ENCODE measurements at places on chromosomes 3 and 15.

GRCh38 chr3:119145128-119145499 is 851 bp upstream of the TEX55 start:
- no peak for DNase-seq

DNA sequence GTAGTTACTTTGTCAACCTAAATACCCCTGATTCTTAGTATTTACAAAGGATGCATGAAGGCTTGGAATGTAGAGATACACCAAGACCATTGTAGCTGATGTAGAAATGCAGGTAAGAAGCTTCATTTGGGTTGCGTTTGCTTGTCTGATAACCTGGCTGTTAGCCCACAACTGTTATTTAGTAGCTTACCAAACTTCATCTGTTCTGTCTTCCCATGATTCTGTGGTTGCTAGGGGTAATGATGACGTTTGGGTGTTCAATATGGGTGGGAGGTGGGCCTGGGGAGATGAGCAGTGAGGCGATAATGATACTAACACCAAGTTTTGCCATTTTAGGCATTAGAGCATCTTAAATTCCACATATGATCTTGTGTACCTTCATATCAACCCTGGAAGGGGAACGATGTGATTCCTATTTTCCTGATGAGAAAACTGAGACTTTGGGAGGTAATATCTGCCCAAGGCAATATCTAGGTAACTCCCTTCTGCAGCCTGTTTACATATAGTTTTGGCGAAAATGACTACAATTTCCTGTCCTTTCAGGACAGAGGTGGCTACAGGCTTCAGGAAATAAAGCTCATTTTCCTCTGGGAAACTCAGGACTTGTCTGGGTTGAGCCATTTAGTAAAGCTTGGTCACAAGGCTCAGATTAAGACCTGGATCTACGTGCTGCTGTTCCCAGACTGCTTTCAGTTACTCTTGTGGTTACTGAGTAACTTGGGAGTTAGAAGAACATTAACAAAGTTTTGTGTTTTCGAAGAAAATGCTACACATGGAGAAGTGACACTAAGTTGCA is 26.8 kb downstream of the FNDC3B start:
- no peak for DNase-seq

- no peak for DNase-seq
These were observed 322.8 kb downstream of the ZNF621 start for GRCh38 chr3:40847551-40847992.

DNA sequence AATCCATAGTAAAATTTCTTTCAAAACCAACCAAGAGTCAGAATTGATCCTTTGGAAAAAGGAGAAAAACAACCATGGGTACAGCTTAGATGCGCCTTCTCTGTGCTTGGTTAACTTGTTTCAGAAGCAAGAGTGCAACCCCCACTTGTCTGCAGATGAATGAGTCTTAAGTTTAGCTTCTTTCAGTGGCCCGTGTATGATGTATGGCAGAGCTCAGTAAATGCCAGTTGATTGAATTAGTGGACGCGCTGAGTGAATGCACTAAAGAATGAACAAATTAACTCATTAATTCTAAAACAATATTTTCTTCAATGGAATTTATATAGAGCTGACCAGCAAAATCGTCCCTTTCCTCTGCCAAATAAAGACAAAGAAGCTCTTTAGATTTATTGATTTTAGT is 67.0 kb upstream of the ARHGEF3 start:
- no peak for DNase-seq

DNA sequence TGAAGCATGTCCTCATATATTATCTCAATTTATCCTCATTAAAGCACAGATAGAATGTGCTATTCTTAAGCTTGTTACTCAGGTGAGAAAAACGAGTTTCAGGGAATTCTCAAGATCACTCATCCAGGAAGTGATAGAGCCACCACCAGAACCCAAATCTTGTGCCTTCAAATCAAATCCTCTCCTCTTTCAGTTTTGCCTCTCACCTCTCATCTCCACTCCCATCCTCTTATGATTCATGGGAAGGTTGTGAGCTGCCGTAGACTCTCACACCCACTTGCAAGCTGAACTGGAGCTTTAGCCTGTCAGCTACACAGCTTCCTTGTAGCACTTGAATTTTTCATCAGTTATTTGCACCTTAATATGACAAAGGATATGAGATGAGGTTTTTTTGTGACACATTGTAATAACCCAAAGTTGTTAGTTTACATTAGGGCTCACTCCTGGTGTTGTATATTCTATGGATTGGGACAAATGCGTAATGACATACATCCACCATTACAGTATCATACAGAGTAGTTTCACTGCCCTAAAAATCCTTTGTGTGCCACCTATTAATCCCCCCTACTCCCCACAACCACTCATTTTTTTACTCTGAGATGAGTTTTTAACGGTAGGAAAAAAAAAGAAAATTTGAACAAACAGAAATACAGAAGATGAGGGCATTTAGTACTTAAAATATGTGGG is 25.7 kb downstream of the GPR15 start:
- DNase-seq = no peak

- DNase-seq = no peak
These were observed 123.6 kb upstream of the GALNT15 start for GRCh38 chr3:16050641-16051467.

GRCh38 chr15:58746174-58746573 is 3.3 kb downstream of the ADAM10 start:
- no peak for DNase-seq

GRCh38 chr3:40869939-40870338 is 329.4 kb upstream of the CTNNB1 start:
- DNase-seq = no peak

DNA sequence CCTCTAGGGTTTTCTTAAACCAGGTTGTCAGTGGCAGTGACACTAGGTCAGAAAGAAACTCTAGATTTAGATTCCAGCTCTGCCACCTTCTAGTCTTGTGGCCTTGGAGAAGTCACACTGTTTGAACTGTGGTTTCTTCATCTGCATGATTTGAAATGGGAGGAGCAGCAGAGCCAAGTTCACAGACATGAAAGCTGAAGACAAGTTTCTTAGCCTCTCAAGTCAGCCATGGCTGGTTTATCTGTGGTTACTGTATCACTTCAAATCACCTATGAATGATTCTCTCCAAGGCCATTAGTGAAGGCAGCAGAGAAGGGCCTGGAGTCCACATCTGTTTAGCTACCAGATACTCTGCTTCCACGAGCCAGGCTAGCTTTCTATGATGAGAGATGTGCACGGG is 15.6 kb downstream of the CLEC3B start:
- no peak for DNase-seq

DNA sequence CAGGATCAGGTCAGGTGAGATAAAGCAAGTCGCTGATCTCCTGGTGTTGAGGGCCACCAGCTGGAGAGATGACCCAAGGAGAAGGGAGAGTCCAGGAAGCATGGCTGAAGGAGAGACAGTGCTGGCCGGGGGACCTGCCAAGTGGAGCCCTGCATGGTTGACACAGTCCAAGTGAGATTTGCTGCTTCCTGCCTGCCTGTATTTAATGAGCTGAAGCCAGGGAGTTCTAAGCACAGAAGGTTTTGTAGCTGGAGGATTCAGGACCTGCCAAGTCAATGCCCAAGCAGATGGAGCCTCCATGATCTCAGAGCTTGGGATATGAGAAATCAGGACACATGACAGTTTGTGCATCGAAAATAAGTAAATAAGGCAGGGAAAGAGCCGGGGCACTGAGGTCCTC is 125.6 kb downstream of the SRGAP3 start:
- DNase-seq = no peak

- no peak for DNase-seq
These were observed 13.4 kb upstream of the GHSR start for GRCh38 chr3:172461530-172462138.

DNA sequence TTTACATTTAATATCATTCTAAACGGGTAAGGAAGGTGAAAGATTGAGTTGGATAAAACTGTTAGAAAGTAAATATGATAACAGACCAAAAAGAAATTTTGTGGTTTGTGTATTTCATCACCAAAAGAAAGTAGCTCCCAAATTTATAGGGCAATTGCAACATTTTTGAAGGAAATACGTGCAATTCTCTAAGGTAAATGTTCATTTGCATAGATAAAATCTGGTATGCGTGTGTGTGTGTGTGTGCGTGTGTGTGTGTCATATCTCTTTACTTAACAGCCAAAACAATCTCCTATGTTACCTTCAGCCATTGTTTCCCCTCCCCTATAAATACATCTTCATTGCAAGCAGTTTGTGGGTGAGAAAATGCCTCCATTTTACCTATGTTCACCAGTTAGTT is 208.4 kb downstream of the TNIK start:
- DNase-seq = no peak

- no peak for DNase-seq
These were observed 26.0 kb downstream of the POC1A start for GRCh38 chr3:52128118-52128683.

GRCh38 chr3:134904241-134904771 is 109.2 kb downstream of the EPHB1 start:
- DNase-seq = peak; percentile 50

DNA sequence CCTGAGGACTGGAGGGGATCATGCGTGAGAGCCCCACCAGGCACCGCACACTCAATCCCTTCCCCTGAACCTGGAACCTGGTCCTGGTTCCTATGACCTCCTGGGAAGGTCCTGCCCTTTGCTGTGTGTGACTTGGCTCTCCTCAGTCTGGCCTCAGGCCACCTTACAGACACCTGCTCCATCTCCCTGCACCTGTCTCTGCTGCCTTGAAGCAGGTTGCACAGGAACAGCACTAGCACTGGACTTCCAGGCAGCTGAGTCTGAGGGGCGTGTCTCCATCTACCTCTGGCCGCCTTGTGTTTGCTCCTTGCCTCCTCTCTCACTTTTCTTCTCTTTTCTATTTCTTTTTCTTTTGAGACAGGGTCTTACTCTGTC is 15.4 kb downstream of the PSTPIP1 start:
- DNase-seq = no peak

DNA sequence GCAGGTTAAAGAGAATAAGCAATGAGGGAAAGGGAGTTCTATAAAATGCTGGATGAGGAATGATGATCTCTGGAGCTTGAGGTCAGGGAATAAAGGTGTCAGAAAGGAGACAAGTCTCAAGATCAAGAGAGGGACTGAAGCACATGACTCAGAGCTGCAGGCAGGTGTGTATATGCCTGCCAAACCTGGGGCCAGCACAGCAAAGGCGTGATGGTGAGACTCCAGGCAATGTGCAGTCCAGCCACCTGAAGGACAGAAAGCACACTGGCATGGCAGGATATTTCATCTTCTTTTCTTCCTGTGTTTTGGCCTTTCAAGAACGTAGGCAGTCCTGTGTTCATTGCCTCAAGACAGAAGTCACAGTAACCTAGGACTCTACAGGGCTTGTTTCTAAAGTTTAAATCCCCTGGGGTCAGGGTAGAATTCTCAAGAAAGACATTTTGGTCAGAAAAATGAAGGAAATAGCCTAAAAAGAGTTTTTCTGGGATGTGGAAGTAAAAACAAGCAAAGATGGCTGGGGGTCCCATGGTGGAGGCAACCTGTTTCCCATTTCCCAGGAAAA is 55.5 kb upstream of the TOPAZ1 start:
- DNase-seq = no peak

DNA sequence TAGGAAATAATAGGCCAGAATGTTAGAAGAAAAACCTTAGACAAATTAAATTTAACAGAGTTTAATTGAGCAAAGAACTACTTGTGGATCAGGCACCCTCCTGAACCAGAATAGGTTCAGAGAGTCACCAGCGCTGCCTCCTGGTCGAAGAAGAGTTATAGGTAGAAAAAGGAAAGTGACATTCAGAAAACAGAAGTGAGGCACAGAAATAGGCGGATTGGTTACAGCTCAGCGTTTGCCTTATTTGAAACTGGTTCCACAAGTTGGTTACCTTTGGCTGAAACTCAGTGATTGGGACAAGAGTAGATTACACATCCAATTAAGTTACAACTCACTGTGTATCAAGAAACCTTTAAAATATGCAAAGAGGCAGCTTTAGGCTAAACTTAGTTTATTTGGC is 4.4 kb downstream of the AADAC start:
- DNase-seq = no peak

- DNase-seq = no peak
These were observed 289.2 kb downstream of the CTNNB1 start for GRCh38 chr3:41488501-41488900.

GRCh38 chr15:99963976-99964375 is 230.7 kb upstream of the LYSMD4 start:
- DNase-seq = no peak

DNA sequence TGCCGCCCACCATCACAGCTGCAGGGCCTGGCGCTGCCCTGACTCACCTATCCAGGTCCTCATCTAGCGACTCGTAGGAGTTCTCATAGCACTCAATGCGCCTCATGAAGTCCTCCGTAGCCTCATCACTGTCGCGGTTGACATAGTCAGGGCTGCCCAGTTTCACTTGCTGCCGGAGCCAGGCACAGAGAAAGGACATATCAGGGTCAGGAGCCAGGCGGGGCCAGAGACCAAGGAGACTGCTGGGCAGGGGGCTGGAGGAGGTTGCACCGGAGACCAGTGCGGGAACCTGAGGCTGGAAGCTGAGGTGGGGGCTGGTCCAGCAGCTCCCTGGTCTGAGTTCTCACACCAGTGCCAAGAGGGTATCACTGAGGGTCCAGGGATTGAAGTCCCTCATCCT is 18.2 kb downstream of the PFKFB4 start:
- DNase-seq = no peak

Data from stimulated activated effector memory CD8-positive, alpha-beta T cell treated with anti-CD3 and anti-CD28 coated beads, Interleukin-12 subunit alpha, Interleukin-12 subunit beta, amount 100 ng/mL, for 72 hours (primary cell).